ENCODE measurements at places on chromosomes 16 and 17.
A peak's percentile ranks its signal among the peaks of the same experiment; 100 is the strongest.

DNA sequence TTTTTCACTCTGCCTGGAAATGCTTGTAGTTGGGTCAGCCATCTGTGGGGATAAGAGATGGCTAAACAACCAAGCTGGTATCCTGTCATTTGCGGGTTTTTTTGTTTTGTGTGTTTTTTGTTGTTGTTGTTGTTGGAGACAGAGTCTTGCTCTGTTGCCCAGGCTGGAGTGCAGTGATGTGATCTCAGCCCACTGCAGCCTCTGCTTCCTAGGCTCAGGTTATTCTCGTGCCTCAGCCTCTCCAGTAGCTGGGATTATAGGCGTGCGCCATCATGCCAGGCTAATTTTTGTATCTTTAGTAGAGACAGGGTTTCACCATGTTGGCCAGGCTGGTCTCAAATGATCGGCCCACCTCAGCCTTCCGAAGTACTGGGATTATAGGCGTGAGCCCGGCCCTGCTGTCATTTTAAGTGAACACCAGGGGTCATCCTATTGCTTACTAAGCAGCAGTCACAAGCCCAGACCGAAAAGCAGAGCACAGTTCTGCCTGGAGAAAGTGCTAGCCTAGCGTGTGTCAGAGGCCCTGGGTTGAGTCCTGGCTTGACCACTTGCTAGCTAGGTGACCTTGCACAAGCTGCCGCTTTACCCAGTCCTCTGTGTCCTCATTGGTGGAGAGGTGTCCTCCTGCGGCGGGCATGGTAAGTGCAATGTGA is 4.6 kb downstream of the SMCR8 start:
- peak; percentile 20 for DNase-seq

GRCh38 chr16:85948138-85948509 is 49.2 kb downstream of the IRF8 start:
- no peak for DNase-seq

GRCh38 chr16:57406881-57407280 is 2.3 kb downstream of the CCL17 start:
- DNase-seq = no peak

GRCh38 chr16:53257001-53257400 is 177.3 kb upstream of the RBL2 start:
- no peak for DNase-seq

DNA sequence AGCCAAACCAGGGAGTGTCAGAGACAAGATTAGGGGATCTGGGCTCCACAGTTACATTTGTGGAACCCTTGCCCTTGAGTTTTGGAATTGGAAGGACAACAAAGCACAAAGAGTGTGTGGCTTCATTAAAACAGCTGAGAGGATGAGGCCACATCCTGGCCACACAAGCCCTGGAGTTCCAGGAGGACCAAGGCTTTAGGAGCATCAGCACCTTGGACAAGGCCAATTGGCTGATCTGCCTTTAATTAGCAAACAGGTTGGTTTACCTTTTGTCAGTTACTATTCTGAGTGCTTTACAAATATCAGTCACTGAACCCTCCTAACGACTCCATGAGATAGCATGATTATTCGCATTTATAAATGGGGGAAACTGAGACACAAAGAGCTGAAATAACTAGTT is 54.7 kb downstream of the SLC6A2 start:
- no peak for DNase-seq

DNA sequence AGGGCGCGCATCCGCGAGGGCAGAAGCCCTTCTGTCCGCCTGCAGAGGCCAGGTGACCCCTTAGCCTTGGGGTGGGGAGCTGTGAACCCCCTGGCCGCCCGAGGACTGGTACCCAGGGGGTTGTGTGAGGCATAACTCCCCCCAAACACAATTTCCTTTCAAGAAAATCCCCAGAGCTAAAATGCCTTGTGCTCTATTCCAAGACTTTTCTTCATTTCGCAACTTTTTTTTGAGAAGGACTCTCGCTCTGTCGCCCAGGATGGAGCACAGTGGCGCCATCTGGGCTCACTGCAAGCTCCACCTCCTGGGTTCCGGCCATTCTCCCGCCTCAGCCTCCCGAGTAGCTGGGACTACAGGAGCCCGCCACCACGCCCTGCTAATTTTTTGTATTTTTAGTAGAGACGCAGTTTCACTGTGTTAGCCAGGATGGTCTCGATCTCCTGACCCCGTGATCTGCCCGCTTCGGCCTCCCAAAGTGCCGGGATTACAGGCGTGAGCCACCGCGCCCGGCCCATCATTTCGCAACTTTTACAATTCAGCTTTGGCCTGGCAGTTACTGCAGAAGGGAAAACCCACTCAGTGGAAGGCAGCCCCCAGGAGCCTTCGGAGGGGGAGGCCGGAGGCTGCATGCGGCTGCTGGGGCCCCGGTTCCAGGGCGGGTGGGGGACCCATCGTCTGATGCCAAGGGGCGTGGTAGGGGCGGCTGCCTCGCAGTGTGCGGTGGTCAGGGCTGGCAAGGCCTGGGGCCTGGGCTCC is 963 bp upstream of the APRT start:
- no peak for DNase-seq

DNA sequence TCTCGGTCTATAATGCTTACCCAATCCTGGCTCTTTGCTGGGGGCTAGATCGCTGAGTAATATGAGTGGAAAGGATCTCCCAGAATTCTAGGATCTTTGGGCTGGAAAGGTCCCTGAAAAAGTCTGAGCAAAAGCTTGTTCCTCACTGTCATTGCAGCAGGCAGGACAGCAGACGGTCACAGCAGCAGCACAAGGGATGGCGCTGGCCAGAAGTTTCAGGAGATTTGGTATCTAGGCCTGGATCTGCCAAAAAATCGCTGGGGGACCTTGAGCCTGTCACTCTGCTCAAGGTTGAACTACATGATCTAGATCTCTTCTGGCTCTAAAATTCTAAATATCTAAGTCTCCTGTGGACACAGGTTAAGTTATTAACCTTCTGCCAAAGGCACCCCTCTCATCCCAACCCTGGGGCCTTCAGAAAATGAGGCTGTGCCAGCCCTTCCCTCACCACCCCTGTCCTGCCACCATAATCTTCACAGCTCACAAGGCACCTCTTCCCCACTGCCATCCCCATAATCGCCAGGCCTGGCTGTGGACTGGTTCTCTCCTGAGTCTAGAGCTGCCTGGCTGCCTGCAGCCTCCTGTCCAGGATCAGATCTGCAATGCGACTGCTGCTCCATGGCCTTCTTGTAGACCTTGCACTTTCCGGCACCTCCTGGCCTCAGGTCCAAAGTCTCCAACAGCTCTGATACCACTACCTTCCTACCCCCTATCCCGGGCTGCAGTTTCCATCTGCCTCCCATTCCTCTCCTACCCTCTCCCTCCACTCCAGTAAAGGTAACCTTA is 10.2 kb downstream of the MYO18A start:
- DNase-seq = no peak

- DNase-seq = no peak
Measured at GRCh38 chr17:48552466-48553189, 7.7 kb upstream of the HOXB2 start.

GRCh38 chr16:82750068-82750467 is 123.3 kb downstream of the CDH13 start:
- DNase-seq = no peak

DNA sequence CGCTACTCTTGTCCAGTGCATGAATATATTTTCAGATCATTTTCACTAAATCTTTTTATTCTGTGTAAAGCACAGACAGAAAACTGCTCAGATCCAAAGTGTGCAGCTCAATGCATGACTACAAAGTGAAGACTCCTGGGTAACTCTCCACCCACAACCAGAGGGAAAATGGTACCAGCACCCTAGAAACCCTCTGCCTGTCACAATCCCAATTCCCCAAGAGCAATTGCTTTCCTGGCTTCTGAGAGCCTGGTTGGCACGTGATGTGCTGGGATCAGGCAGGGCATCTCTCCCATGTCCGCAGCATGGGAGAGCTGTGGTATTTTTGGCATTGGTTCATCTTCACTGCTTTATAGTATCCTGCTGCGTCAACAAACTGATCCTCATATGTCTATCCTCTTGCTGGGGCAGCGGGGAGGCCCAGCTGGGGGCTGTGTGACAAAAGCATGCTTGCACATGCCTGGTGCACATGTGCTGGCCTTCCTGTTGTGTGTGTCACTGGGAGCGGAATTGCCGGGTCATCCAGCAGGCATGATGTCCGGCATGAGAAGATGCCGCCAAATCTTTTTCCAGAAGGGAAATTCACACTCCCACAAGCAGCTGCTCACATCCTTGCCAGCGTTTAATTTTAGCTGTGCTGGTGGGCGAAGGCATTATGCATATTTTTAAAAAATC is 278.9 kb upstream of the FOXF1 start:
- DNase-seq = no peak

- no peak for DNase-seq
Measured at GRCh38 chr17:78736526-78737079, 45.5 kb downstream of the CYTH1 start.

DNA sequence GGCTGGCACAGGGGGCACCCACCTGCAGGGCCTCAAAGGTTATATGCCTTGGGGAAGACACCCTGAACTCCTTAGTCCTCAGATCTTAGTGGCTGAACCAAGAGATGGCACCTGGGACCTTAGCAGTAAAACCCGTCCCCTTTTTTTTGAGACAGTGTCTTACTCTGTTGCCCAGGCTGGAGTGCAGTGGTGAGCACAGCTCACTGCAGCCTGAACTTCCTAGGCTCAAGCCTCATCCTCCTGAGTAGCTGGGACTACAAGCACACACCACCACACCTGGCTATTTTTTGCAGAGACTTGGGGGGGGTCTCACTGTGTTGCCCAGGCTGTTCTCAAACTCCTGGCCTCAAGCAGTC is 237.2 kb downstream of the MRTFB start:
- DNase-seq = no peak
